ENCODE measurements at places on chromosomes 13 and 19. TPM values are rescaled to one million over a fixed set of nuclear protein-coding genes. Genes with fewer than 3 reads are reported as not detected.

Gene FOXA3
- total RNA-seq: not detected

Gene ACP7
- 0.09 TPM for total RNA-seq

- no peak for DNase-seq
Observed at GRCh38 chr13:29698106-29698505, 102.6 kb upstream of the SLC7A1 start.

- DNase-seq: no peak
Observed at GRCh38 chr19:48085076-48085475, 25.5 kb downstream of the PLA2G4C start.

GRCh38 chr13:51797664-51798488, 6.1 kb downstream of the DHRS12 start:
- peak; percentile 79 for DNase-seq

Gene ZNF256
- total RNA-seq: 6.7 TPM

- DNase-seq: no peak
Observed at GRCh38 chr19:18008814-18009213, 844 bp downstream of the ARRDC2 start.

Gene EPN1
- 21.8 TPM for total RNA-seq

- DNase-seq: no peak
Observed at GRCh38 chr13:108096301-108096915, 118.9 kb downstream of the LIG4 start.

GRCh38 chr19:11208561-11209471, 11.5 kb upstream of the KANK2 start:
- DNase-seq: no peak

GRCh38 chr13:75324413-75324940, 157.5 kb downstream of the TBC1D4 start:
- no peak for DNase-seq

Gene MED25
- total RNA-seq: 9.6 TPM

Gene NLRP9
- not detected for total RNA-seq

DNA sequence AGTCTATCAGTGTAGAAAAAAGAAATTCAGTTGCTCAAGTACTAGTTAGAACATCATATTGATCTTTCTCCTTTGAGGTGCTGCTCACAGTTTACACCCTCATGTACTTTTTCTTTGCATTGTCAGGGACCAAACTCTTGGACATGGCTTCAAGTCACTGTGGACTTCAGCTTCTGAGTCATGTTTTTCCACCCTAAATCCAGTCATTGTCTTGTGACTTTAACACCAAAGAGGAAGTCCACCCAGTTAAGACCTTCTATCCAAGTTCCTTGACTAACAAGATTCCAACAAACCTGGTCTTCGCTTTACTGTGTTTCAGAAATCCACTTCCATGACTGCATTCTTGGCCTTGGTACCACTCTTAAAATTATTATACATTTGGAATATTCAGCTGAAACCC, 206.7 kb upstream of the ARGLU1 start:
- no peak for DNase-seq

Gene RNF17
- not detected for total RNA-seq

DNA sequence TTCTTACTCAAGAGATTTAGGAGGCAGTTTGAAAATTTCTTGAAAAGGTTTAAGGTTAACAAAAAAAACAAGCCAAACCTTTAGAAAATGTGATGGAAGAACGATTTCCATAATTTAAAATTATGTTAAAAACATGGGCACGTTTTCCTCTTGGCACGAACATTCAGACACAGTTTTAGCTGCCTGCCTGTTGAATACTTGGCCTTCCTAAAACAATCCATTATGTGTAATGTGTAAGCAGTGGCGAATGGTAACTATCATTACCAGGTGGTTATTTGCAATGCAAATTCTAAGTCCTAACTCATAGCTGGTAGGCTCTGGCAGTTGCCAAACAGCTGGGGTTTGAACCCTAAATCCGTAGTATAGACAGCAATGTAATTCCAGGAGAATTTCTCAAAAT, 1425.7 kb upstream of the SLC10A2 start:
- no peak for DNase-seq

DNA sequence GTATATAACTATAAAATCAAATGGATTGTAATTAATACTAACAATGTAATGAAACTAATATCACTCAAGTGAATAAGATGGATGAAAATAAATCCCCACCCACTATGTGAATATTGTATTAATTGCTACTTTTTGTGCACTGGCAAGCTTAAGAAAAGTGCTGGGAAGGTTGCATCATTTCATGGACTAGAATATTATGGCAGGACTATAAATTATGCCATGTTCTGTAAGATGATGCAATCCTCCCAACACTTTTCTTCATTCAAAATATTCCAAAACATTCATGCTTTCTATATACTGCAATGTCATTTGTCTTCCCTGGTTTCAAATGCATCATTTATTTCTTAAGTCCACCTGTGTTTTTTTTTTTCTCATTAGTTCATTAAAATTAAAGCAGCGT, 457.6 kb upstream of the GPC6 start:
- DNase-seq: no peak

Gene PRKD2
- total RNA-seq: 12.1 TPM

DNA sequence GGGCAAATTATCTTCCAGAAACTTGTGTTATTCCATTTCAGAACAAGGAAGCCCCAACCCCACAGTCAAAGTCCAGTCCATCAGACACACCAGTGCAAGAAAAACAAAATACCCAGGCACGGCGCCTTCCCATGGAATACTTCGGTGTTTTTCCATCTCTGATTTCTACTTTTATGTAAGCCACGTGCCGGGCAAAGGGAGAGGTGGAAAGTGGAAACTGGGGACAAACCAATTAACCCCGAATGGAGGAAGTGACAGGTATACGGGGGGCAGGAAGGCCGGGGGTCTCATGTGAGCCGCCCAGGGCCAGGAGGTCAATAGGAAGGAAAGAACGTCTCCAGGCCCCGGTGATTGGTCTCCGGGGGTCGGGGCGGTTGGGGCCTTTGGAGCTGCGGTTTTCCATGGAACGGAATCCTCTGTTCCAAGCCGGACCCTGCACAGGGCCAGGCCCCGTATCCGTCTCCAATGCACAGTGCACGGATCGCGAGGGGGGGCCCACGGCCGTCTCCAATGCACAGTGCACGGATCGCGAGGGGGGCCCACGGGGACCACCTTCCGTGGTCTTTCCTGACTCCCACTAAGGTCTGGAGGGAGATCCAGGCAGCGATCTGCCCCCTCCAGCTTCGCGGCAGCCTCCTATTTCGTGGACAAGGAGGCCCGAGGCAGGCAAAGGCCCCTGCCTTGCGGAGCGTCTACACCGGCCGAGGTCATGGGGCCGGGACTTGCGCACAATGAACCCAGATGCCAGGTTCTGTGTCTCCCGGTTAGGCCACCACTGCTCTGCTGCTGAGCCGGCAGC, 79.7 kb downstream of the GADD45B start:
- DNase-seq: no peak

GRCh38 chr13:87661471-87661870, 9.7 kb upstream of the SLITRK5 start:
- DNase-seq: peak; percentile 77

GRCh38 chr13:27296496-27296895, 25.9 kb downstream of the RASL11A start:
- no peak for DNase-seq

Gene GPR12
- 0.09 TPM for total RNA-seq

- no peak for DNase-seq
Observed at GRCh38 chr13:78215458-78216108, 297.0 kb upstream of the EDNRB start.

GRCh38 chr13:89205856-89206520, 1534.8 kb downstream of the SLITRK5 start:
- DNase-seq: no peak

Gene SYT3
- 0.09 TPM for total RNA-seq

DNA sequence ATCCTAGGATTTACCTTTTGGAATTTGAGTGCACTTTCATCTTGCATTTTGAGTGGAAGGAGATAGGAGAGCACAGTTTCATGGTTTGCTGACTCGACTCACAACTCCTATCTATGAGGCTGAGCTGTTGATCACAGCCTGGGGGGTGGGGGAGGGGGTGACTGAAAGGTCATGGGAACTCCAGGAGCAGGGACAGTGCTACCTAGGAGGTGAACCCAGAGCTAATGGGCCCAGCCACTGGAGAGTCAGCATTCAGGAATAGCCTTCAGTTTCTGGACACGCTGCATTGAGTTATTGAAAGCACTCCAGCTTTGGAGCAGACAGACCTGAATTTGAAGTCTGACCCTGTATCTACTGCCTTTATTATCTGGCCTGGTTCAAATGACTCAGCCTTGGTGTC, 339.9 kb downstream of the SLC7A1 start:
- DNase-seq: no peak

Gene CEACAM6
- 0.04 TPM for total RNA-seq

- DNase-seq: no peak
Observed at GRCh38 chr13:98874029-98874397, 103.9 kb downstream of the DOCK9 start.

Gene CNFN
- not detected for total RNA-seq

DNA sequence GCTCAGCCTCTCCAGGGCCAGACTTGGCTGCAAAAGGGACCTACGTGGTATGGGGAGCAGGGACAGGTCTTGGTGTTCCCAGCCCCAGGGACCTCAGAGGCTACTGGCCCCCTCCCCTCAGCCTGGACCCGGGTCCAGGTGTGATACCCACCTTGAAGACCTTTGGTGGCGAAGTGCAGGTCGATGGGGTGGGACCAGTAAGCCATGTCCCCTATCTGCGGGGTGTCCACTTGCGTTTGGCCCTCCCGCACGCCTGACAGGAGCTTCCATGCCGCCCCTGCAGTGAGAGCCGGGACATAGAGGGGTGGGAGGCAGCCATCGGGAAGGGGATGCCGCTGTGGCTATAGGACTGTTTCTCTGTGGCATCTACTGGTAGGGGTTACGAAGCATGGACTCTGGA, 4.0 kb upstream of the TGFB1 start:
- no peak for DNase-seq

GRCh38 chr13:26713341-26713740, 47.2 kb downstream of the GPR12 start:
- DNase-seq: no peak

DNA sequence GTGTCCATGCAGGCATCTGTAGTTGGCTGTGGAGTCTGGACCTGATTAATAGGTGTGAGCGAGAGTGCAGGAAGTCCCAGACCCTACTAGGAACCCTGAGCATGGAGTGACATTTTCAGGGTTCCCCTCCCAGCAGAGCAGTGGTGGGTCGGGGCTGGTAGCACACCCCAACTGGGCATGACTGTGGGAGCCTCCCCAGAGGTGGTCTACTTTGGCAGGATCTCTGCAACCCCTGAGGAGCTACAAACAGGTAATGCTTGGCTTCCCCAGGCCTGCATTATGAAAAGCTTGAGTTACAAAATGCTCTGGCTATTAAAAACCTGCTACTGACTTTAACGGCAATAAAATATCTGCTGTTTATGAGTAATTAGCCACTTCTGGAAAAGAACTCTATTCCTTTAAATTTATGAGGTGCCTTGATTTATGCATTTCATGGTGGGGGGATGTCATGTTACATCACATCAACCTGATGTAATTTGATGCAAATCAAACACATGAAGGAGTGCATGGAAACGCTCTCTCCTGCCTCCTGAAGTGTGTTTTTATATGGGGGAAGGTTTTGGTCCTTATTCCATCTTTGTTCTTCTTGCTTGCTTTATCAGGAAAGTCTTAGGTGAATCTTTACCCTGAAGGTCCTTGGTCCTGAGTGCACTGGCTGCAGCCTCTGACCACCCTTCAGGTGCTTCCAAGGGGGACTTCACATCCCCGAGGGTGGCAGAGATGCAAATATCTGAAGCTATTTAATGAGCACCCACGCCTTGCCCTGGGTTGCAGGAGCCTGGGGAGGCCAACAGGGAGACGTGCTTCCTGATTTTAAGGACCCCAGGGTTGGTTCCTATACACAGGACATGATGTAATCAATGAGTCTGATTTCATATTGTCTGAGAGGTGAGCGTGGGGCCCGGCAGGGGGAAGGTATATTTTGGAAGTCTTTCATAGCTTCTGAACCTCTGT, 54.0 kb downstream of the ZNF536 start:
- DNase-seq: no peak

DNA sequence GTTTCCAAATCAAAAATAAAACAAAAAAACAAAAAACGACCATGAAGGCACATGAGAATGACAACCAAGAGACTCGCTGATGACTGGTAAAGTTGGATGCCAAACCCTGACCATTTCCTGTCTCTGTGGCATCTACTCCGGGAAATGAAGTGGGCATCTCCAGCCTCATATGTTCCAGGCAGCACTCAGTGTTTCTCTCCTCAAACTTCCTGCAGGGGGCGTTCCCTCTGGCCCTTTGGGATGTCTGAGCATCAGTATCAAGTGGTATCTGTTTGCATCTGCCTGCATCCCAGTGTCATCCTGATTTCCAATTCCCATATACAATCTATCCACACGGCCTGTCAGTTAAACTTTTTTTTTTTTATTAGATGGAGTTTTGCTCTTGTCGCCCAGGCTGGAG, 9.8 kb upstream of the SIGLEC12 start:
- DNase-seq: no peak

GRCh38 chr13:97023117-97023516, 28.8 kb upstream of the OXGR1 start:
- DNase-seq: peak; percentile 52

Data from muscle of leg (tissue), 16 donors.